ENCODE measurements at places on chromosomes 2 and 18. TPM values are rescaled to one million over a fixed set of nuclear protein-coding genes. Genes with fewer than 3 reads are reported as not detected.

Gene AQP12B
- not detected for total RNA-seq

Gene IFIH1
- total RNA-seq: 45.9 TPM

Gene RAMP1
- total RNA-seq: 1.1 TPM

Gene CFC1
- not detected for total RNA-seq

Gene KLHL29
- total RNA-seq: 1.6 TPM

Gene ASB18
- not detected for total RNA-seq

Gene CAPN10
- total RNA-seq: 72.3 TPM

Gene RGPD4
- 0.61 TPM for total RNA-seq

Gene TMEM178A
- 0.17 TPM for total RNA-seq

Gene PRKAG3
- not detected for total RNA-seq

Gene C2orf92
- 8.8 TPM for total RNA-seq

Gene FOXI3
- total RNA-seq: not detected

Gene ATL2
- total RNA-seq: 48.8 TPM

Gene PLEKHH2
- 1.2 TPM for total RNA-seq

Gene ABCB6
- total RNA-seq: 13.1 TPM

Gene UGT1A4
- not detected for total RNA-seq

Gene OST4
- total RNA-seq: 302 TPM

Gene ALPG
- total RNA-seq: not detected

Gene TRABD2A
- total RNA-seq: 85.5 TPM

Gene LDAH
- total RNA-seq: 19.1 TPM

Gene MBP
- 148 TPM for total RNA-seq

Gene STK25
- total RNA-seq: 162 TPM

Gene FAM161A
- total RNA-seq: 3.8 TPM

Gene CKAP2L
- total RNA-seq: 38.9 TPM

Gene NGEF
- total RNA-seq: not detected

Gene UBE2F
- 49.0 TPM for total RNA-seq

Gene TUBB8B
- total RNA-seq: not detected

Gene RNF125
- total RNA-seq: 31.2 TPM

Gene HMSD
- total RNA-seq: not detected

Gene MC5R
- not detected for total RNA-seq

Gene NT5DC4
- total RNA-seq: not detected

Gene CD8B
- total RNA-seq: 475 TPM

Gene PARD6G
- 0.47 TPM for total RNA-seq

Gene IL1B
- total RNA-seq: 0.19 TPM

Gene GPR35
- 19.2 TPM for total RNA-seq

Gene TMEM247
- not detected for total RNA-seq

Gene CHAC2
- 7.3 TPM for total RNA-seq

Gene SCG2
- not detected for total RNA-seq

Gene NT5C1B
- not detected for total RNA-seq

Gene PROKR1
- not detected for total RNA-seq

Gene SFT2D3
- total RNA-seq: 8.7 TPM

Gene POTEE
- total RNA-seq: 0.47 TPM

Gene SLC20A1
- total RNA-seq: 105 TPM

Gene DAW1
- total RNA-seq: not detected

Gene SLC4A5
- 3.6 TPM for total RNA-seq
